ENCODE measurements at places on chromosomes 16 and 17. TPM values are rescaled to one million over a fixed set of nuclear protein-coding genes. Genes with fewer than 3 reads are reported as not detected.

Gene NGFR
- 1.7 TPM for total RNA-seq

Gene CMTM2
- not detected for total RNA-seq

Gene CLDN7
- total RNA-seq = 0.42 TPM

Gene CES5A
- not detected for total RNA-seq

Gene TMEM132E
- 0.36 TPM for total RNA-seq

Gene HID1
- 4.7 TPM for total RNA-seq

Gene CHST6
- 7.1 TPM for total RNA-seq

Gene EVI2A
- total RNA-seq = not detected

Gene KLHL10
- 0.67 TPM for total RNA-seq

Gene CES2
- 27.9 TPM for total RNA-seq

Gene TRIM16
- total RNA-seq = 34.2 TPM

Gene HS3ST3A1
- 8.8 TPM for total RNA-seq

Gene SCRN2
- 15.7 TPM for total RNA-seq

Gene PERCC1
- not detected for total RNA-seq

All from chondrocyte (in vitro differentiated cells).